Tongue (tissue), 3 donors: ENCODE measurements at places on chromosomes 7 and 10.

DNA sequence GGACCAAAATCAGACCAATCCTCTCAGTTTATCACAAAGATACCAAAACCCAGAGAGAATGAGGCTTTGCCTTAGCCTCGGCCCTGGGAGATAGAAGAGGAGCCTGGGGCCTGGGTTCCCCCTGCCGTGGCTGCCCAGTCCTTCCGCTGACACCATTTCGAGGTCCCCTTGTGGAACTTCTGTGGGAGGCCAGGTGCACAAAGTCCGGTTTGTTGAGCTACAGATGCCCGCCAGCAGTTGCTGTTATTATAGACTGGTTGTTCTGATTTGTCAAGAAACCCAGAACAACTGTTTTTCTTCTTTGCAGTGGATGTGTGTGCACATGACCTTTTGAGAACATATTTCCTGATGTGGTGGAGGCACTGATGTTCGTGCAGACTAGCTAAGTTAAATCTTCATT lies 47.6 kb downstream of the CUX1 start:
- no peak for DNase-seq

- no peak for DNase-seq
Observed at GRCh38 chr10:8063935-8064334, 9.4 kb downstream of the GATA3 start.

DNA sequence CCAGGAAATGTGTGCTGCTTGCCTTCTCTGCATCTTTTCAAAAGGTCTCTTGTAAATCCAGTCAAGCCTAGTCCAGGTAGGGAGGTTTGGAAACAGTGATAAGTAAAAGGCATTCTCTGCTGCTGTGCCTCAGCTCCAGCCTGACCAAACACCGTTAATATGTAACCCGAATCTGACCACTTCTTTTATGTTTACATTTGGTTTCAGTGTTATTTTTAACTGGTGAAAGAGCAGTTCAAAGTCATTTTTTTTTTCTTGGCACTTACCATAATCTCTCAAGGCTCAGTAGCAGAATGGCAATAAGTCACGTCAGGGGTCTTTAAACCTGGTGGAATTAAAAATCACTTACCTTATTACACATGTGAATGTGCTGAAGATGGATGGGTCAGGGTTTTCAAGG lies 216.8 kb downstream of the PTEN start:
- DNase-seq, result no peak

GRCh38 chr10:4262870-4263600 lies 478.0 kb upstream of the KLF6 start:
- DNase-seq, result no peak

GRCh38 chr7:44583146-44583865 lies 1.3 kb upstream of the TMED4 start:
- no peak for DNase-seq

GRCh38 chr7:79452495-79453265 lies 787 bp downstream of the MAGI2 start:
- DNase-seq, result peak; percentile 38

- DNase-seq, result no peak
Observed at GRCh38 chr10:64096941-64097340, 575.7 kb downstream of the REEP3 start.

DNA sequence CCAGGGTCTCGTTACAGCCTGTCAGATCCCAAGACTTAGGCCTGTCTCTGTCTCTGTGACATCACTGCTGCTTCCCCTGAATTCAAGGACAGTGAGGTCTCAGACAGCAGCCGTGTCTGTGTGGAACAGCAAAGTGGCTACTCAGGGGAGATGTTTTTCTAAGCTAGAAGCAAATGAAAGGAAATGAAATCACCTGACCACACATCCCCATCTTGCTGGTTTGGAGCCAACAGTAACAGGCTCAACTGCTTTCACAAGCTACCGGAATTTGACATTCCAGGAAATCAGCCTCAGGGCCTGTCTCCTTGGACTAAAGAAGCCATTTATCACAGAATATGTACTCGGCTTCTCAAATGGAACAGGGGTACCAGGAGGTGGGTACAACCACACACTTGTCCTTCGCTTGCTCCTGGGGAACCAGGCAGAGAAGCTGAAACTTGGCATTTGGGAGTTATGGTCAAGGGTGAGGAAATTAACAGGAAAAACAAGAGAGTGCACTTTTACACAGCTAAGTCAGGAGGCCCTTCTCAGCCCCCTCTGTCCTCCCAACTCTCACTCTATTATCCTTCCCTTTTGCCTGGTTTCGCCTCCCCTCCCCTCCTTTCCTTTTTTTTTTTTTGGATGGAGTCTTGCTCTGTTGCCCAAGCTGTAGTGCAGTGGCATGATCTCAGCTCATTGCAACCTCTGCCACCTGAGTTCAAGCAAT lies 73.2 kb downstream of the SPDYE5 start:
- peak; percentile 83 for DNase-seq

DNA sequence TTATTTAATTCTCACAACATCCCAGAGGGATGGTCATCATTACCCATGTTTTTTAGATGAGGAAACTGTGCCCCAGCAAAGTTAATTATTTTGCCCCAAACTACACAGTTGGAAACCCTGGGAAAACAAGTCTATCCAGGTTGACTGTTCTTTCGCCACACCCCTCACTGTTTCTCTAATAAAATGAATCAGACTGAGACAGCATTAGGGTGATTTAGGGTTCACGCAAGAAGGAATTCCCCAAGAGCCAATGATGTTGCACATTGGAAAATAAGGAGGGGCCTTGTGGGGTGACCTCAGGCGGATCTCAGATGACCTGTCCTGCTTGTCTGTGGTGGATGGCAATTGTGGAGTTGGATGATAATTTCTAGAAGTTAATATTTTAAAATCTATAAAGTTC lies 135.7 kb upstream of the TBX20 start:
- DNase-seq, result no peak

- DNase-seq, result no peak
Observed at GRCh38 chr7:39091145-39091544, 113.4 kb downstream of the POU6F2 start.

- no peak for DNase-seq
Observed at GRCh38 chr7:41316410-41316809, 386.5 kb downstream of the INHBA start.

DNA sequence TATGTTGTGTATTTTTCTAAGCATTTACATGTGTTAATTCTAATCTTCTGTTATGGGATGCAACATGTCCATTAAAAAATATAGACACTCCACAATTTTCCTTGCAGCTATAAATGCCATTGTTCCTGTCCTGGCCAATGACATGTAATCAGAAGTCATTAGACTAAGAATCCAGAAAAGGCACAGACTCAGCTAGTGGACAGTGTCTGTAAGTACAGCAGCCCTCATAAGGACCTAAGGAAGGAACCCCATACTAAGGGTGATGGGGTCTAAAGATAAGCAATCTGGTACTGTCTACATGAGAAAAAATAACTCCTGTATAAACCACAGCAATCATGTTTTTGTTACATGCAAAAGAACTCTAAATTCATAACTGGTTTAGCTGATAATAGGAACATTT lies 115.9 kb downstream of the GPR85 start:
- no peak for DNase-seq

DNA sequence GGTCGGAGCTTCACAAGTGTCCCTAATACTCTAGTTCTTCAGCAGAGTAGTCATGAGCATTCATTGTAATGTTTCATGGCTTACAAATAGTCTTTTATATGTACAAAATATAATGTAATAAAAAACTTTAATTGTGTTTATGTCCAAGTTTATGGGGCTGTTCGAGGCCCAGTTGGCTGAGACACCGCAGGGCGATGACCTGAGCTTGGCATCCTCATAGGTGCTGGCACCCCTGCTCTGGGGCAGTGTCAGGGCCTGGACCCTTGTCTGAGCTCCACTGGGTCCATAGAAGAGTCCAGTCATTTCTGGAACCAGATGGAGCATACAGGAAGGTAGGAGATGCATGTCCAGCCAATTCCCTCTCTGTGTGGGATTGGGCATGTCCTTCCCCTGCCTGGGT lies 12.9 kb upstream of the ZMIZ1 start:
- no peak for DNase-seq

- DNase-seq, result peak; percentile 34
Observed at GRCh38 chr10:5291501-5292195, 73.1 kb upstream of the UCN3 start.

- DNase-seq, result peak; percentile 32
Observed at GRCh38 chr10:4359003-4359402, 467.0 kb upstream of the AKR1E2 start.

- no peak for DNase-seq
Observed at GRCh38 chr10:72763201-72763600, 71.3 kb downstream of the MCU start.

DNA sequence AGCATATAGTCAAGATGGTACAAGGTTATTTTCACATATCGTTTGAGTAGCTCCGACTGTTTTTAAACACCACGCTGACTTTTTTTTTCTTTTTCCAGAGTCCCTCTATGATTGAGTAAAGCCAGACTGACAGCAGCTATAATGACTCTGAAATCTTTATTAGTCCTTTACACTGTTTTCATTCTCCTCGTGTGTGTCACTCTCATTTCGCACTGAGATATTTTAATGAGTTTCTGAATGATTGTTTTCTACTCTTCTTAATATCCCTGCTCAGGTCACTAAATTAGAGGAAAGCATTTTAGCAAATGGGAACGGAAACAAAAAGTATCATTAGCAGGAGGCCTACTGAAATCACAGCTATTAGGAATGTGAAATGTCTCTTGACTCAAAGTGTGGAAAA lies 162.3 kb upstream of the MTPN start:
- DNase-seq, result no peak

DNA sequence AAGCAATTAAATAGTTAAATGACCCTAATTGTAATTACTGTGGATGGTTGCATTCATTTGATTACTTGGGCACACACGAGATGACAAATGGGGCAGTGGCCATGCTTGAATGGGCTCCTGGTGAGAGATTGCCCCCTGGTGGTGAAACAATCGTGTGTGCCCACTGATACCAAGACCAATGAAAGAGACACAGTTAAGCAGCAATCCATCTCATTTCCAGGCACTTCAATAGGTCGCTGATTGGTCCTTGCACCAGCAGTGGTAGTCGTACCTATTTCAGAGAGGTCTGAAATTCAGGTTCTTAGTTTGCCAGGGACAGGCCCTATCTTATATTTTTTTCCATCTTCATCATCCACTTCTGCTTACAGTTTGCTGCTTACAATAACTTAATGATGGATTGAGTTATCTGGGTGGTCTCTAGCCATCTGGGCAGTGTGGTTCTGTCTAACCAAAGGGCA lies 8.3 kb downstream of the PCBD1 start:
- DNase-seq, result peak; percentile 91

- DNase-seq, result no peak
Observed at GRCh38 chr7:130263130-130263529, 3.5 kb upstream of the CPA2 start.

GRCh38 chr10:25226775-25227682 lies 52.2 kb downstream of the GPR158 start:
- DNase-seq, result peak; percentile 35

GRCh38 chr7:1534330-1535099 lies 4.0 kb downstream of the MAFK start:
- no peak for DNase-seq

- DNase-seq, result no peak
Observed at GRCh38 chr7:156654511-156655234, 14.1 kb downstream of the RNF32 start.

- DNase-seq, result no peak
Observed at GRCh38 chr7:30327813-30328212, 43.4 kb downstream of the ZNRF2 start.

DNA sequence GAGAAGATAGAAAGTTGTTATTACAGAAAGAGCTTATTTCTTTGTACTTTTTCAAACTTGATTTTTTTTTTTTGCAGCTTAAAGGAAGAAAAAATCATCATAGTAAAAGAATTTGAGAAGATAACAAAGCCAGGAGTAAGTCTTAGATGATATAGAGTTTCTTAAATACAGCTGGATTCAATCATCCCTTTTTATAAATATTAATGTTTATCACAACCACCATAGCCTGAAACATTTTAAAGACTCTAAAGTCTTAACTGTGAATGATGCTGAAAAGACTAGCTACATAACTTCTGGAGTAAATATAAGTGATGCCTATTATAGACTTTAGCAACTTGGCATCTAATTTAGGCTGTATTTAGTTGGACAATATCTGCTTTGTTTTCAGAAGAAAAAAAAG lies 54.8 kb upstream of the FGL2 start:
- no peak for DNase-seq

DNA sequence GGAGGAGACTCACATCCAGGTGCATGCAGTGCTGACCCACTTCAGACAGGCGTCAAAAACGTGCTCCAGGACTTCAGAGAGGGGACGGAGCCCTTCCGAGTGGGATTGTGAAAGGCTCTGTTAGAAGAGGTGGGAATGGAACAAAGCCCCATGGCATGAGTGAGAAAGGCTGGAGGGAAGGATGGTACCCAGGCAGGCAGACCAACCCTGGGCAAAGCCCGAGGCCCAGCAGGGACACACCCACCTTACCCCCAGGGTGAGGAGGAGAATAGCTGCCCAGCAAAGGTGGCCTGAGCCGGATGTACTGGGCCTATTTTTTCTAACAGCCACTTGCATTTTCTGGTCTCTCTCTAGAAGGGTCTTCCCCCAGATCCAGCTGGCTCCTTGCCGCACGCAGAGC lies 14.8 kb downstream of the CHAT start:
- DNase-seq, result no peak

- DNase-seq, result no peak
Observed at GRCh38 chr7:57772126-57772924, 322.3 kb downstream of the ZNF716 start.

GRCh38 chr10:57262892-57263291 lies 901.8 kb upstream of the ZWINT start:
- DNase-seq, result no peak

DNA sequence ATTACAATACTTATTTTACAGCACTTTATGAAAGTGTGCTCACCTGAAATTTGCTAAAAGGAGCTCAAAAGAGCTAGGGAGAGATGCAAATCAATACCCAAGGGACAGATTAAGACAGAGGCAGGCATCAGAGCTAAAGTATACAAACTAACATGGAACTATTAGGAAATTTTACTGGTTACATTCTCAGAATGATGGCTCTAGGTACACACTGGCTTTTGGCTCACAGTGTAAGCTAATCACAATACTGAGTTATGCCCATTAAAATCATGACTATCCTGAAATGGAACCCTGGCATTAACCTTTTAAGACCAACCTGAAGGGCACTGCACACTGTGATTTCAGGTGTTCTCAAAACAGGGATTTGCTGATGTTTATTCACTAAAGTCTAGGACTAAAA lies 98.1 kb downstream of the NT5C2 start:
- DNase-seq, result no peak

DNA sequence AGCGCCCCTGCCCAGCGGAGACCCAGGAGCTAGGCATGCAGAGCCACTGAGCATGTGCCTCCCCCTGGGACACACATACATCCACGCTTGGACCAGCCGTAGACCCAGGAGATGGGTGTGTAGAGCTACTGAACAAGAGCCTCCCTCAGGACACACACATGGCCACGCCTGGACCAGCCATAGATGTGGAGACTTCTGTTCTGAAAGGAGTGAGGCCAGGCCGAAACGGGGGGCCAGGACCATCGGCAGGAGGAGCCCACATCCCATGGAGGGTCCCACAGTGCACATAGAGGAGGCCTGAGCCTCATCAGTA lies 340.4 kb downstream of the TCERG1L start:
- DNase-seq, result no peak

GRCh38 chr10:1074052-1074747 lies 18.0 kb downstream of the WDR37 start:
- DNase-seq, result no peak

- peak; percentile 80 for DNase-seq
Observed at GRCh38 chr10:129078346-129078745, 388.7 kb upstream of the MGMT start.
